Right atrium auricular region (tissue), 2 donors: ENCODE measurements at places on chromosomes 11 and 22. TPM values are rescaled to one million over a fixed set of nuclear protein-coding genes. Genes with fewer than 3 reads are reported as not detected.

- no peak for DNase-seq
Observed at GRCh38 chr22:34587357-34588356, 478.3 kb upstream of the ISX start.

DNA sequence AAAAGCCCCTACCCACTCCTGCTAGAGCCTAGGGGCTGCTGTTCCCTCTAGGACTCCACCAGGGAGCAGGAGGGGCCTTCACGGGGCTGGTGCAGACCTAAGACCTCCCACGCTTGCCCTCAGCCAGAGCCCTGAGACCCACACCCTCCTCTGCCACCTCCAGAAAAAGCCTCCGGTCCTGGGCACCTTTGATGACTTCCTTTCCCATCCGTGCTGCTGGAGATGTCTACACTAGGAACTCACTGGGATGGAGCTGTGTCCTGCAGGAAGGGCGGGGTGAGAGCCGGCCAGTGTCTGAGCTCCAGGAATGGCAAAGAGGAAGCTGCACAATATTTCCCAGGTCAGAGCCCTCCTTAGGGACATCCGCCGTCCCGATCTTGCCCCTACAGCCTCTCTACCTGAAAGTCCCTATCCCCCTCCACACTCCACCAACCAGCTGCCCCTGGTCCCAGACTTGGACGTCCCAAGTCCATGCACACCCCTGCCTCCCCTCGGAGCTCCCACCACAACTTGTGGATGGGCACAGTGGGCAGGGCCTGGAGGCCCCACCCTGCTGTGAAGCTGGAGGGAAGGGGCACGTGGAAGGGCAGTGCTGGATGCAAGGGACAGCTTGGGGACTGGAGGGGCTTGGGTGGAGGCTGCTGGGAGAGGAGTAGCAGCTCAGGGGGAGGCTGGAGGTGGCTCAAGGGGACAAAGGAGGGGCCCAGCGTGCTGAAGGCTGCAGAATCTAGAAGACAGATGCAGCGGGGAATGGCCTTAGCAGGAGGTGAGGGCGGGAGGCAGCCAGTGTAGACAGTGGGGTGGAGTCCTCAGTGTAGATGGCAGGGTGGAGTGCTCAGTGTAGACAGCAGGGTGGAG, 13.5 kb upstream of the LRP5 start:
- DNase-seq, result no peak

GRCh38 chr11:78759071-78759470, 184.4 kb upstream of the NARS2 start:
- DNase-seq, result no peak

The DEUP1 gene
- not detected for total RNA-seq

The EFCAB6 gene
- 1.5 TPM for total RNA-seq
